ENCODE measurements at places on chromosomes 2 and 18. TPM values are rescaled to one million over a fixed set of nuclear protein-coding genes. Genes with fewer than 3 reads are reported as not detected.

- DNase-seq, result no peak
Measured at GRCh38 chr2:25333981-25334380, 7.7 kb downstream of the DNMT3A start.

GRCh38 chr2:230865766-230866755, 1.3 kb downstream of the ITM2C start:
- DNase-seq, result no peak

Gene UGT1A8
- polyA plus RNA-seq, result not detected

GRCh38 chr2:25699216-25699615, 25.8 kb upstream of the DTNB start:
- DNase-seq, result no peak
